ENCODE measurements at places on chromosomes 12 and 14. TPM values are rescaled to one million over a fixed set of nuclear protein-coding genes. Genes with fewer than 3 reads are reported as not detected.

The CRY1 gene
- polyA plus RNA-seq, result 30.2 TPM

The SLCO1B1 gene
- polyA plus RNA-seq, result 1.2 TPM

The SUPT16H gene
- polyA plus RNA-seq, result 147 TPM

The SDR9C7 gene
- 0.19 TPM for polyA plus RNA-seq

The RFX4 gene
- polyA plus RNA-seq, result 0.36 TPM

GRCh38 chr14:56219666-56220413, 101.6 kb downstream of the PELI2 start:
- DNase-seq, result no peak

GRCh38 chr12:88918161-88918560, 337.9 kb upstream of the KITLG start:
- DNase-seq, result no peak

- DNase-seq, result no peak
Observed at GRCh38 chr14:93011650-93012325, 88.8 kb downstream of the CHGA start.

- no peak for DNase-seq
Observed at GRCh38 chr12:129868575-129868974, 35.2 kb downstream of the TMEM132D start.

GRCh38 chr12:9940375-9940774, 8.2 kb upstream of the CLEC2A start:
- DNase-seq, result no peak

- DNase-seq, result no peak
Observed at GRCh38 chr14:39680777-39681176, 248.5 kb upstream of the FBXO33 start.

DNA sequence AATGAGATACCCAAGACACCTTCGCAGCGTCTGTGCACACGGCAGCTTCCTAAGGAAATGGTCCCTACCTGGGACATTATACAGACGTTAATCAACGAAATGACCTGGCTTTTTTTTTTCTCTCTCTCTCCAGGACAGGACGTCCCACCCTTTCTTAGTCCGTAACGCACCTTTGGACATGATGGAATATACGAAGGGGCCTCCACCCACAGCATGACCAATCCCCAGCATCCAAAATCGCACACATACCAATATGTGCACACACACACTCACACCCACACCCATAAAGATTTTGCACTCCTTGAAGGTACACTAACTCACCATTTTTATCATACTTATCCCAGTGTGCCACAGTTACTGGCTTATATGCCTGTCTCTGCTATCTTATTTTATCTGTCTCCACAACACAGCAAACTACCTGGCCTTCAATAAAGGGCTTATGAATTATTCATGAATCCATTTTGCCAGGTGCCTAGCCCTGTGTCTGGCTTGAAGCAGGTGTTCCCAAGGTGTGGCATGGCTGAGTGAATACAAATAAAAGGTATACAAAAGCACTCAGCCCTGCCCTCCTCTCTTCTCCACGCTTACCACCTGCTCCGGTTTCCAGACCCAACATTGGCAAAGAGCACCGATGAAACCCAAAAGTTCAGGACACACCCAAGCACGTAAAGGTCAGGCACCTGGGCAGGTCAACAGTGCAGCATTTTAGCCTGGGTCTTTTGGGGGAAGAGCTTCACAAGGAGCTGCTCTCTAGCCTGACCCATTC, 2.2 kb downstream of the SCNN1A start:
- no peak for DNase-seq

DNA sequence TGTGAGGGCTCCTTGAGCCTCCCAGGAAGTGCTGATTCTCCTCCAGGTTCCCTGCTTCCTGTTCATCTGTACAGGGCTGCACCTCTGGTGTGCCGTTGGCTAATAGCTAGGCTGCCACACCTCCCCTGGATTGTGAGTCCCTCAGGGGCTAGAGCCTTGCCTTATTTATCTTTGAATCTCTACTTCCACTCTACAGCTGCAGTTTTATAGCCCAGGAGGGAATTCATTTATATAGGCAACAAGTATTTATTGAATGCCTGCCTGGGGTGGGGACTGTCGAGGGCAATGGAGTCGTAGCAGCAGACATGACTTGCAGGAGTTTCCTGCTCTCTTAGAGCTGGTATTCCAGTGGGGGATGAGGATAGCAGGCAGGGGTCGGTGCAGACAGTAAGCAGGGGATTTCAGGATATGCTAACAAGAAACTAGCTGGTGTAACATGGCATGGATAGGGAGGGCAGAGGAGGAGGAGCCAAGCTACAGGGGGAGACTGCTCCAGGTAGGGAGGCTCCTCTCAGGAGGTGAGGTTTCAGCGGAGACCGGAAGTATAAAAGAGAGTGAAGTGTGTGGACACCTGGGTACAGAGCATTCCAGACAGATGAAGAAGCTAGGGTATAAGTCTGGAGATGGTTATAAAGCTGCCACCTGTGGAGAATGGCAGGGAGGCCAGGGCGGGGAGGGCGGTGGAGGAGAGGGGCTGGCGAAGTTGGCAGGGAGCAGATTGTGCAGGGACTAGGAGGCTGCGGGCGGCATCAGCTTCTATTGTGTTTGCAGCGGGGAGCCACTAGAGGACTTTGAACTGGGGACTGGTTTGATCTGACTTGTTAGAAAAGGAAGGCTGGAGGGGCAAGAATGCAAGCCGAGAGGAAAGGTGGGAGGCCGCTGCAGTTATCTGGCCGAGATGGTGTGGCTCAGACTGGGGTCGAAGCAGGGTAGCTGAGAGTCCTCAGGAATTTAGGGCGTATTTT, 17.2 kb downstream of the USP30 start:
- DNase-seq, result no peak

DNA sequence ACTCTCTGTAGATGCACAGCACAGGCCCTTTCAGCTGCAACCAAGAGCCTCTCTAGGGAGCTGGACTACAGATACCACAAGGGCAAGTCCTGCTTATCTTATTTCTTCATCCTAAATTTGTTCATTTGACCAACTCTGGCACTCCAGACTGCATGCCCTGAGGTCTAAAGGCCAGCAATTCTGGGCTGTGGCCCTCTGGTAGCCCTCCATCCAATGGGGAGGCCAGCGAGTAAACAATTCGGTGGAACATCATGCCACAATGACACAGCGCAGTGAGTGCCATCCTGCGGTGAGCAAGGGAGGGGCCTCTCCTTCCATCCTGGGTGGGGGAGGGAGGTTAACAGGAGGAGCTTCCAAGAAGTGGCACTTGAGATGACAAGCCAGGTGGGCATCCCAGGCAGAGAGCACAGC, 652 bp upstream of the SELPLG start:
- no peak for DNase-seq

DNA sequence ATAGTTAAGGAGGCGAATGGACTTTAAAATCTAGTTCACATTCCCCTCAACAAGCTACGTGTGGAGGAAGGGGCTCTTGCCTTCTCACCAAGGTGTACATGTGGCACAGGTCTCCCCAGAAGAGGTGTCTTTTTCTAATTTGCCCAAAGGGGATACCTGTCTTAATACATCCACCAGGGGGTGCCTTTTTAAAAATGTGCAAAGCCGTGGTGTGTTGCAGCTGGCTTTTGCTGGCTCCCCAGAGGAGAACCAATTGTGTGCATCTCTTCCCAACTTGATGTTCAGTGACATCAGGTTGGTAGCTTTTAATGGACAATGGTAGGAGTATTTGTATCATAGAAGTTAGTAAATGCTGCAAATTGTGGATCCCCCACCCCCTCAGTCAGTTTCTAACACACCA, 33.8 kb downstream of the CREBL2 start:
- DNase-seq, result no peak

GRCh38 chr14:64930085-64930843, 12.3 kb downstream of the GPX2 start:
- DNase-seq, result no peak

- DNase-seq, result no peak
Observed at GRCh38 chr12:73372856-73373255, 1100.7 kb downstream of the TRHDE start.

- DNase-seq, result no peak
Observed at GRCh38 chr12:108704527-108704926, 26.8 kb downstream of the CORO1C start.

DNA sequence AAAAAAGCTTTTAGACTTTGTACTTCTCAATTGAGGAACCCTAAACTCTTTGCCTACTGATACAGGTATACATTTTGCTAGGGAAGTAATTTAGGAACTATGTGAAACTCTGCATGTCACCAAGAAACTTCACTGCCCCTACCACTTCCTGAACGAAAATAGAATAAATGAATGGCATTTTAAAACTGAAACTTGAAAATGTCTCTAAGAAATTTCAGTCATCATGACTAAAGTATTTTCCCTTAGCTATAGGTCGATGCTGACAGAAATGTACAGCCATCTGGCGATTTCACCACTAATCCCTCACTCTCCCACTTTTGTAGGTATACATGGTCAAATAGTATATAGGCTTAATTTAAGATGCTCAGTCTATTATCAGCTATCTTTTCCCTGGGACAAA, 194.9 kb upstream of the SYT10 start:
- no peak for DNase-seq

DNA sequence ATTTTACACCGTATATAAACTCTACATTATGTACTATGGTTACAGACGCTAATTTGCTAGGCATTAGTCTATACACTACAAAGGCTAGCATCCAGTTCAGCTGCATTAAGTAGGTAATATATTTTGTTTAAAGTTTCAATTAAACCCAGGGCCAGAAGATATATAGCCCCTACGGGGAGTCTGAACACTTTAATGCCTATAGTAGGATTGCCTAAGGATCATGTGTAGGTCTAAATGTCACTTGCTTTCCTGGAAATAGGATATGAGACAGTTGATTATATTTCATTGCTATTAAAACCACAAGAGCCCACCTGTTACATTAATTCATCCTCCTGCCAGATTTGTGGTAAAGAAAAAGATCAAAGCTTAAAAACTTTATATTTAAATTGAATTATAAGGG, 286.9 kb downstream of the TMTC2 start:
- DNase-seq, result peak; percentile 30

GRCh38 chr14:75370416-75371205, 57.2 kb upstream of the JDP2 start:
- DNase-seq, result no peak

- DNase-seq, result no peak
Observed at GRCh38 chr14:102049258-102050025, 37.4 kb downstream of the HSP90AA1 start.

DNA sequence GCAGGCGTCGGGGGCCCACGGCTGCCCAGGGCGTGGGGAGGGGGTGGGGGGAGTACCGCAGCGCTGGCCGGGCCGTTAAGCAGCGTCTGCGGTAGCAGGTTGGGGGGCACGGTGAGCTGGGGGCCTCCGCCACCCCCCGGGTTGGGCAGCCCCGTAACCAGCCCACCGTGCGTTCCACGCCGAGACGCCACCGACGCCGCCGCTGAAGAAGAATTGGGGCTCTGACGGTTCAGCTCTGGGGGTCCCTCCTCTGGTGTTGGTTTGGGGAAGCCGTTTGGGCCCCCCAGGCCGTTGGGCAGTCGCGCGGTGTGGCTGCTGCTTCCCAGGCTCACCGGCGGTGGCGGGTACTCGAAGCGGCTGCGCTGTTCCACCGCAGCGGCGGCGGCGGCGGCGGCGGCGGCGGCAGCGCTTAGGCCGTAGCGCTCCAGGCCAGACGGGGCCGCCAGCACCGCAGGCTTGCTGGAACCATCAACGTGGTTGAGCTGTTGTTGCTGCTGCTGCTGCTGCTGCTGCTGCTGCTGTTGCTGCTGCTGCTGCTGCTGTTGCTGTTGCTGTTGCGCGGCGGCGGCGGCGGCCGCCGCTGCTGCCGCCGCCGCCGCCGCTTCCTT, 1.5 kb downstream of the IRF2BPL start:
- DNase-seq, result no peak

DNA sequence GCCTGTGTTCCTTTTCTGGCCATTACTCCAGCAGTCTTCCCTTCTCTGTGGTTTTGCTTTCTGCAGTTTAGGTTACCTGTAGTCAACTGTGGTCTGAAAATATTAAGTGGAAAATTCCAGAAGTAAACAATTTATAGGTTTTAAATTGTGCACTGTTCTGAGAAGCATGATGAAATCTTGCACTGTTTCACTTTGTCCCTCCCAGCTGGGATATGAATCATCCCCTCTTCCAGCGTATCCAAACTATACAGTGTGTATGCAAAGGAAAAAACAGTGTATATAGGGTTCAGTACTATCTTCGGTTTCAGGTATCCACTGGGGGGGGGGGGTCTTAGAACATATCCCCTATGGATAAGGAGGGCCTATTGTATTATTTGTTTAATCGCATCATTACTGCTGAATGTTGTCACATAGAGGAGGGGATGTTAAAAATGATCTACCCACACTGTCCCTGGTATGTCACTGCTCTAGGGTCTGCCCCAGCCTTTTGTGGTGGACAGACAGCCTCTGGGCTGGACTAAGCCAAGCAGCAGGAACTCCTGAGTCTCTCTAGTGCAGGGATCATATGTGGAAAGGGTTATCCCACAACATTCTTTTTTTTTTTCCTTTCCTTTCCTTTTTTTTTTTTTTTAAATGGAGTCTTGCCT, 109.1 kb upstream of the MAX start:
- DNase-seq, result no peak

GRCh38 chr12:123896767-123897166, 75.9 kb downstream of the CCDC92 start:
- DNase-seq, result no peak

All from left renal cortex interstitium (tissue), 4 donors.